ENCODE measurements at places on chromosomes 6 and 20. TPM values are rescaled to one million over a fixed set of nuclear protein-coding genes. Genes with fewer than 3 reads are reported as not detected.

Gene OR2J3
- not detected for total RNA-seq

Gene CNR1
- total RNA-seq = not detected

Gene SCGN
- not detected for total RNA-seq

Gene ARG1
- total RNA-seq = not detected

Gene BPI
- total RNA-seq = not detected

Gene TINAG
- not detected for total RNA-seq

Gene OXT
- not detected for total RNA-seq

Gene DDX27
- total RNA-seq = 34.9 TPM

Gene B3GAT2
- not detected for total RNA-seq

Gene DPM1
- 69.6 TPM for total RNA-seq

Gene ERVFRD-1
- total RNA-seq = not detected

Gene SIRPG
- not detected for total RNA-seq

Gene PHACTR3
- total RNA-seq = 13.6 TPM

Gene HMGCLL1
- total RNA-seq = not detected

Gene SPATA25
- total RNA-seq = not detected

Gene BTN2A1
- total RNA-seq = 3.7 TPM

Gene HLA-DRB1
- total RNA-seq = 0.14 TPM

Gene DEF6
- total RNA-seq = 40.5 TPM

Gene TFAP2D
- total RNA-seq = not detected

Gene PPP1R14C
- 94.6 TPM for total RNA-seq

Measured in airway epithelial cell (primary cell).